GM12891 (cell line): ENCODE measurements at places on chromosomes 7 and 10.

DNA sequence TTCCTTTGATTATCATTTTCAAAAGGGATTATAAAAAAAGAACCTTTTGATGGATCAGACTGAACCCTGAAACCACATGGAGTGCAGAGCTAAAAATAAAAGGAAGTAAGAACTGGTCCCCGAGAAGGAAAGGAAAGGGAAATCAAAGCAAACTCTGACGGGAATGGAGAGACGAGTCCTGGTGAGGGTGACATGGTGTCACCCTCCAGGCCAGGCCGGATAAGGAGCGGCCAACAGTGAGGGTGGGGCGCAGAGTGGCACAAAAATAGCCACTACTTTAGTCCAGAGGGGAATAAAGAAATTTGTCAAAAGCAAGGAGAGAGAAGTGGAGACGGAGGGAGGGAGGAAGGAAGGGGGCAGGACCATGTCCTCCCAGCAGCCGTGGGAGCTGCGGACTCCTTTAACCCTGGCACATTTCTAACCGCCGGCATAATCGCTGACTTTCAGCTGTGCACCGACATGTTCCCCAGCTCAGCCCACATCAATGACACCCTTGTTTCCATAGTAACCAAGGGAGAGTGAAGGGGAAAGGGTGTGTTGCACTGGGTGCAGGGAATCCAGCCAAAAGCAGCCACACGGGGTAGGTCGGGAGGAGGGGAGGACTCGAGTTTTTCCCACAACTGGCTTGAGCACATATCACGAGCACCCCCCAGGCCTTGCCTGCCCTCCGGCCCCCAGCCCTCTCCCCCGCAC lies 29.7 kb downstream of the TRIM8 start:
- DNase-seq: peak; percentile 60

DNA sequence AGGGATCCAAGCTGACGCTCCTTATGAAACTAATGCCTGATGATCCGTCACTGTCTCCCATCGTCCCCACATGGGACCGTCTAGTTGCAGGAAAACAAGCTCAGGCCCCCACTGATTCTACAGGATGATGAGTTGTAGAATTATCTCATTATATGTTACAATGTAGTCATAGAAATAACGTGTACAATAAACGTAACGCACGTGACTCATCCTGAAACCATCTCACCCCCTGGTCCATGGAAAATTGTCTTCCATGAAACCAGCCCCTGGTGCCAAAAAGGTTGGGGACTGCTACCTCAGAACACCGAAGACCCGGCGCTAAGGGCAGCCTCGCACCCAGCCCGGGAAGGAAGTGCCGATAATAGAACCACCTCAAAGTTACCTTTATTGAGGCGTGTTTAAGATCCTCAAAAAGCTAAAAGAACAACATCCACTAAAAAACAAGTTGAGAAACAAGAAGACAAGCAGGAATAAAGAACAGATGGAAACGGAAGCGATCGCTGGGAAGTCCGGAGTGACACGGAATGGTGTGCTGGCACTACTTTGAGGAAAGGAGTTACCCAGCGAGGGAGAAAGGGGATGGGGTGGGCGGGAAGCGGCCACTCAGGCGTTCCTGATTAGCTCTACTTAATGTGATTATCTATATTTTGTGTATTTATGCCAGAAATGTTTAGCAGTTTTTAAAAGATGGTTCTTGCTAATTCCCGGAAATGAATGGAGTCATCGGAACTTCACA lies 50.1 kb upstream of the PRKAR1B start:
- no peak for DNase-seq

- no peak for DNase-seq
Observed at GRCh38 chr7:110522761-110523200, 568.1 kb upstream of the LRRN3 start.

GRCh38 chr7:26955516-26955915 lies 91.1 kb upstream of the SKAP2 start:
- no peak for DNase-seq

GRCh38 chr7:17854261-17855047 lies 85.8 kb downstream of the SNX13 start:
- DNase-seq: no peak

DNA sequence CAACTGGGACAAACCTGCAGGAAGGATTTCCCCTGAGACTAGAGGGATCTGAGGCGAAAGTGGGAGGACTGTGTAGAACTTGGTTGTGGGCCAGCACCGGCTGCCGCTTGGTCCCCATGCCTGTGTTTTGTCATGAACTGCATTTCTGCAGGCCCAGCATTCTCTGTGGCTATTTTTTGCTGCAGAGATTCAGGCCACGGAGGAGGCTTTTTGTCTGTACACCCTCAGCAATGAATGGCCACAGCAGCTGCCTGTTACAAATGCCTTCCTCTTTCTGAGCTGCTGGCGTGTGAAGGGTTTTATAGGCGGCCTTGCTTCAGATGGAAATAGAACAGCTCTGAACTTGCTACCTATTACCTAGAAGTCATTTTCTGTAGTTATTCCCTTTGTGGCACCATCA lies 164.4 kb downstream of the SH2D4B start:
- no peak for DNase-seq

GRCh38 chr7:116232920-116233319 lies 22.6 kb downstream of the TES start:
- no peak for DNase-seq

DNA sequence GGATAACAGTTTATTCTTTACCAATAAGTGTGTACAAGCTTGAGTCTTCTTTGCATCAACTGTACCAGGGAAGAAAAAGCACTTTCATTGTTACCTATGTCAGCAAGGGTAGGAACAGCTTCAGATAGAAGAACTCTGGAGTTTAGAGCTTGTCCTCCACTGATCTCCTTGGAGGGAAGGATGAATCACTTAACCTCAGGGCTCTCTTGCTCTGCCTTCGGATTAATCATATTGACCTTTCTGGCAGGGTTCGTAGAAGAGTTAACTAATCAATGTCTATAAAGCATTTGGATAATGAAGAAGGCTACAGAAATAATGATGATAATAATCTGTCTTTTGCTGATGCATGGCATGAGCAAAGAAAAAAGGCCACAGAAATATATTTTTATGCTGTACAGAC lies 339.5 kb upstream of the TPK1 start:
- DNase-seq: no peak

DNA sequence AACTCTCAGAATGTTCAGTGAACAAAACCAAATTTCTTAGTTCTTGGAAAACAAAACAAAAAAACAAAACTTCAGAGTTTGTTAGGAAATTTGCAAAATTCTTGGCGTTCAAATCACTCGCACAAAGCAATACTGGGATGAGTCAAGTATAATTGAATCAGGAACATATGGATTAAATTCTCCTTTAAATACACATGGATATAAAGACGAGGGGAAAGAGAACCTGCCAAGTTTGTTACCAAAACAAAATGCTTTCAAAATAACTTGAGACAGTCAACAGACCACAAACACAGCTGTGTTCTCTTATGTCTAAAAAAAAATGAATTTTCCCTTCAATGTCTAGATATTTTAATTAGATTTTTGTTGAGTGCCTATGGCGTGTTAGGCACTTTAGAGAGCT lies 93.5 kb upstream of the MPP7 start:
- no peak for DNase-seq

DNA sequence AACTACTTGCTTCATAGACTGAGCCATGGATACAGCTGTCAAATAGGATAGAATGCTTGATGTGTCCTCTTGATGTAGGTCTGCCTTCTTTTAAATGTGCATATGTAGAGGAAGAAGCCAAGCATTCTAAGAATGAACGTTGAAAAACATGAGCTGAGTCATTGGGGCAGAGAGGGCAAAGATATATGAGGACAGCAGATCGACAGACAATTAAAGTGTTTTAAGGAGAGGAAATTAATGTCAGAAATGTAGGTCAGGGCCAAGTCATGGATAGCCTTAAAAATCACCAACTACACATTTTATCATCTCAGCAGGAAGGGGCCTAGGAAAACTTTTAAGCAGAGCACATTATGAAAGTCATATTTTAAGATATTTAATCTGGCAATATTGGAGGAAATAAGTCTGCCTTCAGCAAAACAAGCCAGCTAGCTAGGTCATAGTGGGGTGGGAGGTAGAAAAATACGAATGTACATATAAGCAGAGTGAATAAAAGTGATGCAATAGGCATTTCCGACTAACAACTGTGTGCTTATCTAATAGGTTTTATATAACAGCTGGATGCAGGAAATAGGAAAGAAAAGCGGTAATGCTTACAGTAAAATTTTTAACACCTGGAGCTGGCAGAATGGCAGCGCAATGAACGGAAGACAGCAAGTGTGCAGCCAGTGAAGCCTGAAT lies 638.3 kb upstream of the TPK1 start:
- no peak for DNase-seq

- no peak for DNase-seq
Observed at GRCh38 chr7:29095631-29096445, 50.5 kb downstream of the CPVL start.
